ENCODE measurements at places on chromosomes 11 and 22. TPM values are rescaled to one million over a fixed set of nuclear protein-coding genes. Genes with fewer than 3 reads are reported as not detected.

The NCR3LG1 gene
- 4.4 TPM for total RNA-seq

The RAG1 gene
- 0.99 TPM for total RNA-seq

The LRRC75B gene
- total RNA-seq: 3.5 TPM

The CCDC83 gene
- total RNA-seq: not detected

The GRIK4 gene
- total RNA-seq: 0.18 TPM

The SGSM1 gene
- 0.18 TPM for total RNA-seq

The OR52A1 gene
- not detected for total RNA-seq

The DMC1 gene
- 1.6 TPM for total RNA-seq

The PLAAT2 gene
- total RNA-seq: not detected

The CREB3L1 gene
- total RNA-seq: 8.3 TPM

The ALDH3B2 gene
- total RNA-seq: not detected

The OR2AG1 gene
- total RNA-seq: not detected

The ZDHHC8 gene
- total RNA-seq: 16.0 TPM

The SOX10 gene
- total RNA-seq: not detected

The GSTT2B gene
- total RNA-seq: 5.1 TPM

The WBP2NL gene
- total RNA-seq: under 0.01 TPM

The SIDT2 gene
- total RNA-seq: 16.6 TPM

The C1QTNF6 gene
- 5.2 TPM for total RNA-seq

The KRTAP5-10 gene
- not detected for total RNA-seq

The CLDN5 gene
- 857 TPM for total RNA-seq

The PAMR1 gene
- 0.56 TPM for total RNA-seq

The SNX32 gene
- total RNA-seq: 0.38 TPM

The TBX1 gene
- total RNA-seq: 6.5 TPM

The MAP6 gene
- 0.27 TPM for total RNA-seq

The TRIM49 gene
- not detected for total RNA-seq

The IGLL1 gene
- total RNA-seq: not detected

The KRTAP5-8 gene
- not detected for total RNA-seq

The TRIM21 gene
- total RNA-seq: 24.7 TPM

The ARHGAP42 gene
- total RNA-seq: 2.0 TPM

The BRSK2 gene
- 0.18 TPM for total RNA-seq

The GLB1L3 gene
- not detected for total RNA-seq

The PDE3B gene
- 1.4 TPM for total RNA-seq

The EIF3D gene
- total RNA-seq: 466 TPM

The LGALS12 gene
- total RNA-seq: not detected

The PTPRCAP gene
- 0.85 TPM for total RNA-seq

The ALX4 gene
- not detected for total RNA-seq

The OR5I1 gene
- total RNA-seq: not detected

The CALCA gene
- not detected for total RNA-seq
